ENCODE measurements at places on chromosomes 6 and 20.

DNA sequence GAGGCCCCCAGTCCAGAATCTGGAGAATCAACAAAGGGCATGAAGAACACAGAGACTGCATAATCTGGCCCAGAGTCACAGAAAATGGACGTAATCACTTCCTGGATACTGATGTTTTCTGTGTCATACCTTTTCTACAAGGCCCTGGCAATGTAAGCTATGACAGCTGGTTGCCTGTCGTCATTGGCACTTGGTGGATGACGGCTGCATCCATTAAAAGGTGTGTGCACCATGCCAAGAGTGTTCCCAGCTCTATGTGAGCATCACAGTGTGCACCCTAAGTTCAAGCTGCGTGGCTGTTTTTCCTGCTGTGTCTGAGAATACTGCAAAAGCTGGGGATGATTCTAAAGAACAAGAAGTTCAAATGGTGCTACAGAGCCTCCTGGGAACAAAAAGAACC, 275.2 kb upstream of the CNR1 start:
- DNase-seq, result no peak

DNA sequence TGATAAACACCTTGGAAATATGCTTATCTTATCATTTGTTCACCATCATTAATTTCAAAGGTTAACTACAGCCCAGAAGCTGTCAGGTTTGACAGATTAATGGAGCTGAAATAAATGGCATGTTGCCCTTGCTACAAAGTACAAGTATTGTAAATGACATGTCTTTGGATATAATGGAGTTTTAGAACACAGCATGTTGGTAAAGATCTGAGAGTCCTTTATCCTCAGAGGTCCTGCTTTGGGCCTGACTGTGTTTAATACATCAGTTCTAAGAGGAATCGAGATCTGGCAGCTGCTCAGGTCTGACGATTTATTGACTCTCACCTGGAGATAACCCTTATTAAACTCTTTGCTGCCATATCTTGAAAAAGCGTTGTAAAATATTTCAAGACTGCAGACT, 222.7 kb upstream of the OPRM1 start:
- no peak for DNase-seq

- no peak for DNase-seq
Measured at GRCh38 chr20:34938466-34939163, 17.0 kb downstream of the GSS start.

GRCh38 chr6:152462716-152463115, 174.4 kb downstream of the SYNE1 start:
- DNase-seq, result no peak

DNA sequence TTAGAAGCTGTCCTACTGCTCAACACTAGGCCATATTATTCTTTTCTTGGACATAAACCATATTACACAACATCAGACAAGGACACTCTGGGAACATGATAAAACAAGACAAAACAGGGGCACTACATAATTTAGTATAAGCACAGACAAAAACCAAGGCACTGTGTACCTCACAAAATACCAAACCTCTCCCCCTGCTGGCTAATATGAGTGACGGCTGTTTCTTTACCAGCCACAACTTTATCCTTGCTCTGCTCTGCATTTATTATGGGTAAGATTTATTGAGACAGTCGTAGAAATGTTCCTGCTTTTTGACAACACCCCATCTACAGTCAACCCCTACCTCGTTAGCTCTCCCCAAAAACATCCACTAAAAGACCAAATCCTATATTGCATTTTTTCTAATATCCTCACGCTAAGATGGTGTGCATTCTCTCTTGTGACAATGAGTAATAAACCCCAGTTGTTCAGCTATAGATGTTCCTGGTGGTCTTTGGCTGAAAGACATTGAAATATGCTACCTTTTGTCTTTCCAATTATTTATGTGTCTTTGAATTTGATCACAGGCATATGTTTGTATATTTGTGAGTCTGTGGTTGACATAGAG, 23.8 kb upstream of the POLR1H start:
- no peak for DNase-seq

DNA sequence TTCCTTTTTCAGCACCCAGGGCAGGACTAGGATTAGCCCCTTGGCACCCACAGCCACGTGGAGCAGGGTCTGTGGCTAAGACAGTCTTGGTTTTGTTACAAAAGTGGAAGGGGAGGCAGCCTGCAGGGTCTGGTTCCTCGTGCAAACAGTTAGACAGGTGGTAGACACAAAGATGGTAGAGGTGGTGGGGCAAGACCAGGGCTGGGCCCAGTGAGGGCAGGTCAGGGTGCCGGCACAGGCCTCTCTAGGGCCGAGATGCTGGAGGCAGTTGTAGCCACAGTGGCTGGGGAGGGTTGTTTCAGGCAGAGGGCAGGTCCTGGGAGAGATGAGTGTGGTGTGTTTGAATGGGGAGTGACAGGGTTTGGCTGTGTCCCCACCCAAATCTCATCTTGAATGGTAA, 161.6 kb downstream of the SMOC2 start:
- no peak for DNase-seq

DNA sequence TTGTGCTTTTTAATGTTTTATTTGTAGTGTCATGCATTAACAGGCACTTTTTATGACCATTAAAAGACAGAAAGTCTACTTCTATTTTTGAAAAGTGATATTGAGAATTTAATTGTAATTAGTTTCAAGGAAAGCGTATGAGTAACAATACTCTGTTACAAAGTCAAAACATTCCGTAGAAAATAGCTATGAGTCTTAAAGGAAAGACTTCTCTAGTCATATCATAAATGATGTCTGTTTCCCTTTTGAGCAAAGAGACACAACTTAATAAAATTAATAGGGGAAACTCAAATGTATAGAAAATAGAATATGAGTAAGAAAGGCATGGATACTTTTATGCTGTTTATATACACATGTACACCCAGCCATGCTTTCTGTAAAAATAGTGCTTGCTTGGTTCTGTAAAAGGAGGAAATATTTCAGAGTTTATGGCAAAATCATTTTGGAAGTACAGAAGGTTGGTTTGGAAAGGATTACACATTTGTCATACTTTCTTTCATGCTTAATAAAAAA, 107.8 kb upstream of the AHI1 start:
- DNase-seq, result no peak

DNA sequence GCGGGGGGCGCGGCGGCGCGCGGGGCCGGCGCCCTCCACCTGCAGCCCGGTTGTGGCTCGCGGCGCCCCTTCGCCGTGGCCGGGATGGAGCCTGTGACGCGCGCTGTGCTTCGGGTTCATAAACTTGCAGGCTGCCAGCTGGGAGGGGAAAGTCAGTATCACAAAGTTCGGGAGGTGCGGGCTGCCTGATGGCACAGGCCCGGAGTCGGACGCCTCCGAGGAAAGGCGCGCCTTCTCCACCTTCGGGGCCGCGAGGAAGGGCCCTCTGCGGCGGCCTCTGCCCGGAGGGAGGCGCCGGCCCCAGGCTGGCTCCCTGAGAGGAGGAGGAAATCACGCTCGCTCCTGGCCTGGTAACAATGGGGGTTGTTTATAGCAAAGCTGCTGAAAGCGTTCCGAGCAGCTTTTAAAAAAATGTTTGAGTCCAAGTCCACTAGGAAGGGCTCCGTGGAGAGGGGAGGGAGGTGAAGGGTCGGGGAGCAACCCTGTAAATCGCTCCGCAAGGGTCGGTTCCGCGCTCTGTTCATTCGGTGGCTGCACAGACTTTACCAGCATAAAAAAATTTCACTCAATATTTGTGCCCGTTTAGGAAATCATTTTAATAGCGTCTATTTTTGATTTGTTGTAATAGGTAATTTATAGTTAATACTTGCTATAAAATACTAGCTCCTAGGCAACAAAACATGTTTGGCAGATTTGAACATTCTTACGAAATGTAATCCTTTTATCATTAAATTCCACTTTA, 1.0 kb downstream of the AFDN start:
- no peak for DNase-seq

- DNase-seq, result no peak
Measured at GRCh38 chr6:25958700-25959162, 3.9 kb upstream of the TRIM38 start.

DNA sequence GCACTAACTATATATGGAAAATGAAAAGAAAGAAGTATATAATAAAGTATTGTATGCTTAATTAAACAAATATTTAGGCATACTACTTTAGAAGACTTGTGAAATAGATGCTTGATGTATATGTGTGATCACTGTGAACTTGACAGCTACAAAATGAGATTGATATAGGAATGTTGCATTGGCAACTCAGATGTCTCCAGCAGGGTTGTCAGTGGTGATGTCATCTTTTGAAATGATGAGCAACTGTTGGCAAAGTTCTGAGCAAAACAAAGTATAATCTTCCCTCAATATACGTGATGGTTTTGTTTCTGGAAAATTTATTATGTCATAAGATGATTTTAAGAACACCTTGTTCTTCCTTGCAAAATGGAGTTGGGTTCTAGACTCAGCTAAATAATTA, 133.8 kb downstream of the ARID1B start:
- no peak for DNase-seq

DNA sequence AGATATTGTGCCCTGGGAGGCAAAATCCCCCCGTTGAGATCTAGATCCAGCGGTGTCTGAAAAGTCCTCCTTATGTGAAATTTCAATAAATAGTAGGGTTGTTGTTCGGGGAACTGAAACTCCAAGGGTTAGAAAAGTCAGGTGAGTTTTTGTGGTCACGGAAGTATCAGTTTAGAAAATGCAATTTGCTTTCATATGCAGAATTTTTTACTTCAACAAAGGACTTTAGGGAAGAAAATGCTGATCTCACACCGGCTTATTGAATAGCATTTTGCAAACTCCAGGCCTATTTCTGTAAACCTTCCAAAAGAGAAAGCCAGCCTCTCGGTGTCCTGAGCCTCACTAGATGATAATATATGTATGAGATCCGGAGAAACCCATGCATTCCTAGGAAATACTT, 254.7 kb downstream of the TSHZ2 start:
- no peak for DNase-seq

DNA sequence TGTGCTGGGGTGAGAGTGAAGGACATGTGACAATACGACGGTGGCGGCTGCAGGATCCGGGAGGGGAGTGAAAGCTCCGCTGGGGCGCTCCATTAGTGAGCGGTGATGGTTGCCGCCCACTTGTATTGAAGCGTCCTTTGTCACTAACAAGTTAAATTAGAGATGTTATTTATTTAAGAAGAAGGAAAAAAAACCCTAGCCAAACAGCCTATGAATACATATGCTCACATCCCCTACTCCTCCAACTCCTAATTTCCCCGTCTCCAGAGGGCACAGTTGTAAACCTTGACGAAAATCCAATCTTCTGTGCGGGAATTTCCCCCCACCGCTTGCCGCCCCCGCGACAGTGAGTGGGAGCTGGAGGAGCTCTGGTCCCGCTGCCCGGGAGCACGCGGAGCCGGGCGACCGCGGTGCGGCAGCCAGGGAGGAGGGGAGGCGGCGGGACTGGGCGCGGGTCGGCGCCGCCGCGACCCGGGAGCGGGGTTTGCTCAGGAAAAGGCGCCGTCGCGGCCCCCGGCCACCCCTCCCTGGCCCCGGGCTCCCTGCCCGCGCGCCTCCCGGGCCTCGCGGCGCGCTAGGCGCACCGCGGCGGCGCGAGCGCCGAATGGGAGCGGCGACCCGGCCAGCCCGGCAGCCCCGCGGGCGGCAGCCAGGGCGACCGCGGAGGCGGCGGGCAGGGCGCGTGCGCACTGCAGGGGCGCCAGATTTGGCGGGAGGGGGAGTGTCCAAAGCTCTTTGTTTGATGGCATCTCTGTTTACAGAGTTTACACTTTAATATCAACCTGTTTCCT, at the start of gene MYB:
TSS of gene MYB (plus strand) at position 767 of the 791 bp plus-strand sequence. CDS start 206 bp downstream, outside the sequence.
- peak; percentile 61 for DNase-seq

DNA sequence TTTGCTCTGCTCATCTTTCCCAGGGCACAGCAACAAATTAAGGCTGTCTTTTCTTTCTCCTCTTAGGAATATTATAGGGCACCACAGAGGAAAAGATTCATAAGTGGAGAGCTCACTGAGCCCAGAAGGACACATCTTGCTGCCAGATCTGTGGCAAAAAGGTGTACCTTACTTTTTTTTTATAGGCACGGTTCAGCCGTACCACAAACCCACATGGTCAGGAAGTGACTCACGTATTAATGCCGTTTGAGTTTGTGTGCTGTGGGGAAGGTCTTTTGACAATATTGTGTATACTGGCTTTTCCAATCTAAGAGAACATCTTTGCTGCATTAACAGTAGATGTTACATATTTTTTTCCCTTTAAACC, 28.4 kb downstream of the PAQR8 start:
- no peak for DNase-seq

- peak; percentile 1 for DNase-seq
Measured at GRCh38 chr6:18823782-18824386, 436.7 kb downstream of the RNF144B start.

- DNase-seq, result no peak
Measured at GRCh38 chr6:108363889-108364313, 69.0 kb downstream of the AFG1L start.

DNA sequence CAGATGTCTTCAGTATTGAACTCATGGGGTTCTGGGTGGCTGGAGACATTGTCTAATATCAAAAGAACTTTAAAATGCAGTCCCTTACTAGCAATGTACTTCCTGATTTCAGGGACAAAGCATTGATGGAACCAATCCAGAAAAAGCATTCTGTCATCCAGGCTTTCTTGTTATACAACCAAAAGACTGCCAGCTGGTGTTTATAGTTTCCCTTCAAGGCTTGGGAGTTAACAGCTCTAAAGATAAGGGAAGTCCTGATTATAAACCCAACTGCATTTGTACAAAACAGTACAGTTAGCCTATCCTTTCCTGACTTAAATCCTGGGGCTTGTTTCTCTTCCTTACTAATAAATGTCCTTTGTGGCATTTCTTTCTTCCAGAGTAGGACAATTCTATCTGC, 160.0 kb downstream of the COL21A1 start:
- no peak for DNase-seq

GRCh38 chr20:38193586-38194105, 28.6 kb upstream of the TGM2 start:
- DNase-seq, result no peak

DNA sequence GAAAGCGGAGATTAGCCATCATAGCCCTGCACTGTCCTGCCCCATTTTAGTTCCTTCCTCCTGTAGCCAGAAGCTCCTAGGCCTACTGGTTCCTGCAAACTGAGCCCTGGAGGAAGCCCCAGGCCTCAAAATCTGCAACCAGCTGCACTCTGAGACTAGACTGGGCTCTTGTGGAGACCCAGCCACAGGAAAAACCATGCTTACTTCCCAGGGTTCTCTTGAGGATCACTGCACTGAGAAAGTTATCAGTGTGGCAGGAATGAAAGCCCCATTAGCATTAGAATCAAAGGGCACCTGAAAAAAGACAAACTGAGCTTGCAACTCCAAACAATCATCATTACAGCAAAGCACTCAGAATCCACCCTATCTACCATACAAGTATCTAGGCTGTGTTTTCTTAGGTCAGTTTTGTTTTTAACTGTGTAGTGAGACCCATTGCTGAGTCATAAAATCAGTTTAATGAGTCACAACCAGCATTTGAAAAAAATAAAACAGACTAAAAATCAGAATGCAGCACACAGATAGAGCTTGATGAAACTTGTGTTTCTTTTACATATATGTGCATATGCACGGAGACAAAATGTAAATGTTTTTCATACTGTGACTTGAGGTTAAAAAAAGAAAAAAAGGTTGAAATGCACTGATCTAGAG, 91.0 kb downstream of the UNC5CL start:
- DNase-seq, result no peak

GRCh38 chr6:70980727-70981126, 23.9 kb upstream of the B3GAT2 start:
- DNase-seq, result no peak

GRCh38 chr6:56695702-56696101, 53.0 kb upstream of the DST start:
- no peak for DNase-seq
